ENCODE measurements at places on chromosomes 11 and 22.

- no peak for DNase-seq
These were observed 5.5 kb downstream of the SNAP29 start for GRCh38 chr22:20864186-20864908.

DNA sequence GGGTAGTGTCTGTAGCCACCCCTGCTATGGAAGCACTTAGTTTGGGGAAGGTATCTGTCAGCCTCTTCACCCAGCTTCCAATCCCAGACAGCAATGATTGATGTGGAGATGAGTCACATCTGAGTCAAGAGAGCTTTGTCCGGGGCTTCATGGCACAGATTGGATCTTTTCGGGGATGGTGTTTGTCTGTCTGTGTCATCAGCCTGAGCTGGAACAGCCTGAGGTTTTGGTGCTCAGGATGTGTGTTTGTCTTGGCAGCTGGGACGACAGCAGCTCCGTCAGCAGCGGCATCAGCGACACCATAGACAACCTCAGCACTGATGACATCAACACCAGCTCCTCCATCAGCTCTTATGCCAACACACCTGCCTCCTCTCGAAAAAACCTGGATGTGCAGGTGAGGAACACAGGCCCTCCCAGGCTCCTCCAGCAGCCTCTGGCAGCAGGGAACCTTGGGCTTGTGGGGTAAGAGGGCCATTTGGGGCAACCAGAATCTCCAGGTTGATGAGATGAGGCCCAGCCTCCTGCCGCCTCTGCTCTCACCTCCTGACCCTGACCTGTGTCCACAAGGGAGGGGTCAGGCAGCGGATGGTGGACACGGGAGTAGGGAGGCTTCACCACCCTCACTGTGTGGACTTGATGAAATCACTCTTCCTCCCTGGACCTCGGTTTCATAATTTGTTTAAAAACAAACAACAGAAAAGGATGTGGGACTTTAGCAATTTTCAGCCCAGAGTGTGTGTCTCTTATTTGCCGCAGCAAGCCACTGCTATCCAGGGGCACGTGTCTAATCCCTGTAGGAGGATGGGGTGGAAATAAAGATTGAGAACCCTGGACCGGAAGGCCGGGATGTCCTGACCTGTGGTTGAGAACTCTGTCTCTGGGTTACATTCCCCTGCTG lies 124.3 kb downstream of the DBX1 start:
- peak; percentile 75 for DNase-seq

- no peak for DNase-seq
These were observed 197.0 kb downstream of the SBF2 start for GRCh38 chr11:10096987-10097386.

- no peak for DNase-seq
These were observed 36.0 kb upstream of the EED start for GRCh38 chr11:86208572-86208971.

- no peak for DNase-seq
These were observed 18.7 kb downstream of the ASPHD2 start for GRCh38 chr22:26447584-26448329.

DNA sequence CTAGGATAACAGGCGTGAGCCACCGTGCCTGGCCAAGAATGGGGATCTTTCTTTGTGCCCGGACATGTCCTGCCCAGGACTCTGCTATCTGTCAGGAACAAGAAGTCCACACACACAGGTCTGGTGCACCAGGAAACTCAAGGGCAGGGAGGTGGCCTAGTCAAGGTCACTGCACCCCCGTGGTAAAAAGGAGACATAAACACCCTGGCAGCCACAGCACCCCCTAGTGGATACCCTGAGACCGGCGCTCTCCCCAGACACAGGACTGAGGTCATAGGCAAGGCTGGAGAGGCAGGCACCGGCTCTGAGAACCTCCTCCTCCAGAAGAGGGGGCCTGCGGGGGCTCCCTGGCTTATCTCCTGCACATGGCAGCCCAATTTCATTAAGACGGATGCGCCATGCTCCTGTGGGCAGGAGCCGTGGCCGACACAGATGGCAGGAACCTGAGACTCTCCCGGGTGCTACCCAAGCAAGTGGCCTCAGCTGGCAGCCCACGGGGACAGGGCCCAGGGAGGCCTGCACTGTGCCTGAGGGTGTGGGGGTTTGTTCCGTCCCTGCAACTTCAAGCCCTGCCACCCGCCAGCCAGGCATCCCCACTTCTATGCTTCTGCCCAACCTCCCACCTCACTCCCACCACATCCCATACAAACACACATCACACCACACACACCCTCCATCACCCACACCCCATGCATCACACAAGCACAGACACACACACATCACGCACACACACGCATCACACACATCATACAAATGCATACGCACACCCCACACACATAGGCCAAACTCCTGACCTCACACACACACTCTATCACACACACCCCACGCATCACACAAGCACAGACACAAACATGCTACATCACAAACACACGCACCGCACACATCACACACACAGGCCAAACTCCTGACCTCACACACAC lies 19.6 kb downstream of the MACROD1 start:
- DNase-seq = peak; percentile 28

GRCh38 chr11:93492464-93493251 lies 50.5 kb downstream of the SMCO4 start:
- DNase-seq = no peak
